Activated CD8-positive, alpha-beta memory T cell treated with anti-CD3 and anti-CD28 coated beads, Interleukin-2, amount 50 U/mL, for 48 hours (primary cell): ENCODE measurements at places on chromosomes 6 and 20.

DNA sequence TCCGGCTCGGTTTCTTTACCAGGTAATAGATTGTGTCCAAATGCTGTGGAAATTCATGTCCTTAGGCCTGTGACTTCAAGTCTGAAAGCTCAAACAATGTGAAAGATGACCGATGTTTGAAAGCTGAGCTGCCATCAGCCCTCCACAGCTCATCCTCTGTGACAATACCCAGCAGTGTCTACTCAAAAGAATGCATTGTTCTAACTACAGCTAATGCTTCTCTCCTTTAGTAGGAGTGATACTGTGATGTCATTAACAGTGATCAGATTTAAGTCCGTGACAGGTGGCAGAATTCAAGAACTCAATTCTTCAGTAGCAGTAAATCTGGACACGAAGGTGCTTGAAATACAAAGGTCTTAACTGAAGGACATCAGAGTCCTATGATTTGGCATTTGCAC is 97.3 kb downstream of the RCAN2 start:
- no peak for DNase-seq

DNA sequence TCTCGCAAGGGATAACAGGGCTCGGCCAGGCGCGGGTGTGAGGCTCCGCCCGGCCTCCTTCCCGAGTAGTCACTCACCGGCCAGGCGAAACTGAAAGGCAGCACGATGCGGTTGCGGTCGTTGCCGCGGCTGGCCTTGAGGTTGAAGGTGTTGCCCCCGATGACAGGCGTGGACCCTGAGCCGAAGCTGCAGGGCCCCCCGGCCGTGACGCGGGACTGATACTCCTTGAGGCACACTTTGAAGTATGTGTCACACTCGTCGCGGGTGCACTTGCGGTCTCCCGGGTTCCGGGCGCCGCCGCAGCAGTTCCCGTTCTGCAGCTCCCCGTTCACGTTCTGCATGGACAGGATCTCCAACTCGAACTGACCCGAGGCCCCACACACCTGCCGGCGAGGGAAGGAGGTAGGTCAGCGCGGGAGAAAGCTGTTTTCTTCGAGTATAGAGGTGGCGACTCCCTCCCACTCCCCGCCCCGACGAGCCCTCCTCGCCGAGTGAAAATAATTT is 1.1 kb downstream of the JAG1 start:
- peak; percentile 80 for DNase-seq

DNA sequence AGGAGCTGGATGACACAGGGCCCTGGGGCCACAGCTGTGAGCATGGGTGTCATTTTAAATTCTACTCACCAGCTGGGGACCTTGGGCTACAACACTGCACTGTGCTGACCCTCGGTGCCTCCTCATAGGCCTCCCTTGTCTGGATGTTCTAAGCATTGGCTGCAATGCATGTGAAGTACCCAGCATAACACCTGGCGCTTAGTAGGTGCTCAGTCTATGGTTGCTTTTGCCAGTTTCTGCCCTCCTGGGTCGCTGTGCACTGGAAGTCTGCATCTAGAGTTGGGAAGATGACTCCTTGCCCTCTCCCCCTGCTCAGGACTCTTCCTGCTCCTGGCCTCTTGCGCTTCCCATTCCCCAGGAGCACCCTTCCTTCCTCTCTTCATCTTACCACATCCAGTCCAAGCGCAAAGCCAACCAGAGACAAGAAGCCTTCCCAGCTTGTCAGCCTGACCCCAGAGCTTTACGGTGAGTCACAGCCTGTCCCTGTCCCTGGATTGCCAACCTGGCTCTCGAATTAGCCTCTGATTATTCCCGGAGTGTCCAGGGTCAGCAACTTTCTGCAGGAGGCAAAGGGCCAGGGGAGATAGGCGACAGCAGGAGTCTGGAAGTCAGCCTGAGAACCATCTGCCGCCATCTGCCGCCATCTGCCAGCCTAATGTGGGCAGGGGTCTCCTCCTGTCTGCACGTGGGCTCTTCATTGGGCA is 8.8 kb downstream of the SLC13A3 start:
- DNase-seq: no peak

- no peak for DNase-seq
Observed at GRCh38 chr20:20755674-20756319, 43.4 kb upstream of the RALGAPA2 start.

- DNase-seq: no peak
Observed at GRCh38 chr6:35505999-35506412, 6.7 kb downstream of the TULP1 start.

- no peak for DNase-seq
Observed at GRCh38 chr6:118663993-118664985, 12.9 kb upstream of the CEP85L start.

- no peak for DNase-seq
Observed at GRCh38 chr6:72580281-72580940, 41.5 kb upstream of the KCNQ5 start.

GRCh38 chr6:148780918-148781436 is 34.1 kb downstream of the UST start:
- no peak for DNase-seq

- DNase-seq: no peak
Observed at GRCh38 chr20:20566516-20566915, 145.9 kb downstream of the RALGAPA2 start.

GRCh38 chr6:15239616-15240364 is 6.1 kb upstream of the JARID2 start:
- DNase-seq: no peak
